ENCODE measurements at places on chromosomes 16 and 17. TPM values are rescaled to one million over a fixed set of nuclear protein-coding genes. Genes with fewer than 3 reads are reported as not detected.

DNA sequence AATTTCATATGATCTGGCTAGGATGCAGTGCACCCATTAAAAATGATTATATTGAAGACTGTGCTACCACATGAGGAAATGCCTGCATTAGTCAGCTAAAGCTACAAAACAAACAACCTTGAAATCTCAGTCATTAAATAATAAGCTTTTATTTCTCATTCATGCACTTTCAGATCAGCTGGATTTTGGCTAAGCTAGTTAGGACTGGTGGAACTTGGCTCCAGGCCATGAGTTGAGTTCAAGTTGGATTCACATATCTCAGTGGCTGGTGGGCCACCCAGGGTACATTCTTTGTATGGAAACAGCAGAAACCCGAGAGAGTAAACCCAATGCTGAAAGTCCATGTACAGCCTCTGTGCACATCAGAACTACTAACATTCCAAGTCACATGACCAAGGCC, 6.4 kb upstream of the SLFN12L start:
- H3K4me3 ChIP-seq = no peak overlapping the region
- 0 out of 2 replicates have a peak, but pooled peaks cover 3% of the 10 kb centered on the region for H3K4me1 ChIP-seq
- H3K27ac ChIP-seq = no peak overlapping the region
- no peaks in the 10 kb centered on the region for H3K36me3 ChIP-seq
- peak; percentile 35 for DNase-seq
- peaks cover 5% of the 10 kb centered on the region for H3K27me3 ChIP-seq

GRCh38 chr16:47363761-47364160, 97.1 kb downstream of the ITFG1 start:
- DNase-seq = no peak
- no peak overlapping the region for H3K27ac ChIP-seq
- no peaks in the 10 kb centered on the region for H3K27me3 ChIP-seq
- H3K36me3 ChIP-seq = no peaks in the 10 kb centered on the region
- no peak overlapping the region for H3K4me3 ChIP-seq

DNA sequence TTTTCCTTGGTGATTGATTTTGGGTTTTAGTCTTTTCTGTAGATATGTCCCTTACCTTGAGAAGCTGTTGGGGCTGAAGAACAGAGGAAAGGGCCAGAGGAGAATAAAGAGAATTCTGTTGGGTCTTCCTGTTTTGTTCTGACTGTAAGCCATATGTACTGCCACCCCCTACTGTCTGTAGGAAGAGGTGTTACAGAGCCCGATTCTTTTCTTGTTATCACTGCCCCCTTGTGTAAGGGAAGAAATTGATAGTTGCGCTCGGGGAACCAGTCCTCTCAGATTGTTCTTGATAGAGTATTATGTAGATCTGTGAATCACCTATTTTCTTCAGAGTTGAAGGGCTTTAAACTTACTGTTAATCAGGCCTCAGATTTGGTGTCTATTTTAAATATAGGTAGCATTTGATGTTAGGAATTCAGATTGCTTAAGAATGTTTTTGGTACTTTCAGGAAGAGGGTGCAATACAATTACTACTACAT, 2.4 kb downstream of the TANC2 start:
- H3K36me3 ChIP-seq = no peaks in the 10 kb centered on the region
- DNase-seq = peak; percentile 66
- H3K27ac ChIP-seq = no peak overlapping the region
- H3K4me3 ChIP-seq = no peak overlapping the region
- H3K4me1 ChIP-seq = no peaks in the 10 kb centered on the region
- H3K27me3 ChIP-seq = no peaks in the 10 kb centered on the region

The SP2 gene
- 3.7 TPM for total RNA-seq
